ENCODE measurements at places on chromosomes 2 and 18.

- DNase-seq = no peak
Measured at GRCh38 chr2:19228715-19229114, 129.7 kb downstream of the OSR1 start.

- DNase-seq = no peak
Measured at GRCh38 chr2:211868996-211869533, 669.5 kb downstream of the ERBB4 start.

GRCh38 chr2:224869601-224870233, 153.6 kb upstream of the CCDC195 start:
- DNase-seq = no peak

GRCh38 chr2:145593991-145594614, 1074.2 kb upstream of the ZEB2 start:
- no peak for DNase-seq

GRCh38 chr18:476251-476664, 24.2 kb downstream of the COLEC12 start:
- DNase-seq = no peak

GRCh38 chr18:45164551-45164950, 450.7 kb upstream of the SLC14A2 start:
- DNase-seq = no peak

- no peak for DNase-seq
Measured at GRCh38 chr2:44109166-44109565, 59.5 kb upstream of the PPM1B start.

GRCh38 chr2:119059287-119059686, 99.3 kb downstream of the C1QL2 start:
- DNase-seq = no peak

GRCh38 chr2:36707050-36707449, 10.5 kb downstream of the VIT start:
- no peak for DNase-seq

DNA sequence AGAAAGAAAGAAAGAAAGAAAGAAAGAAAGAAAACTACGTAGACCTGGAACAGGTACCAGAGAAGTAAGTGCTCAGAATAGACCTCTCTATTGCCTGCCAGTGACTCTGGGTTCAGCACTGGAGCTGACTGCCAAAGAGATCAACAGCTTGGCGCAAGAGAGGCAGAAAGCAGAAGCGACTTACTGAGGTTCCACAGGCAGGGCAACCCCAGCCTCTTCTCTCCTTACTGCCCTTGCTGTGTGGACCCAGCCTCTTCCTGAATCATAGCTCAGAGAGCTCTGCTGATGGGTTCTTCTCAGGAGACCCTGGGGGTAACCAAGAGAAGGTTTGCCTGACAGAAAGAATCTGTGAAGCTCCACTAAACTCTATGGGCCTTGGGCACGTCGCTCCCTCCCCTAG, 7.1 kb downstream of the CAPN13 start:
- DNase-seq = no peak

- DNase-seq = no peak
Measured at GRCh38 chr2:73828389-73828817, 358 bp upstream of the STAMBP start.

DNA sequence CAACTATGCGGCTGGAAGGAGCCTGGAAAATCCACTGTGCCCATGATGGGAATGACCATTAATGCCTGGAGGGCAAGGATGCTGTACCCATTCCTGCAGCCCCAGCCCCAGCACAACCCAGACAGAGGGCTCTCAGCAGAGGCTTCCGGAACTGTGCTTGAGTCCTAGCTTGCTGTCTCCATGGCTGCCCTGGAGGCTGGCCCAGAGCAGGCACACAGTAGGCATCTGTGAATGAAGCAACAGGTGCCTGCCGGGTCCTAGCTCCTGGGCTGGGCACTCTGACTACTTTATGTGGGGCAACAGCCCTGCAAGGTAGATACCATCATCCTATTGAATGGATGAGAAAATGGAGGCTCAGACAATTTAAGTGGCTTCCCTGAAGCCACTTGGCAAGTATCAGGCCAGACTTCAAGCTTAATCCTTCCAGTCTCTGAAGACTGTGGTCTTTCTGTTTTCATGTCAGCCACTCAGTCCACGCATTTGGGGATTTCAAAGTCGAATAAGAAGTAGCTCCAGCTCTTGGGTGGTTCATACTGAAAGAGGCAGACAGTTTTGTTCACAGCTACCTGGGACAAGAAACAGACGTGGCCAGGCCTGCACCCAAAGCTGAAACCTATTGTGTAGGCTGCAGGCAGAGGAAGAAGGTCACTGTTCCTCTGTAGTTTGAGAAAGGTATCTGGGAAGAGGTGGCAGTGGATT, 237.5 kb downstream of the ZBTB7C start:
- no peak for DNase-seq

GRCh38 chr2:177474301-177474700, 81.7 kb downstream of the AGPS start:
- DNase-seq = no peak

GRCh38 chr2:140657657-140658056, 1473.2 kb downstream of the LRP1B start:
- DNase-seq = no peak

GRCh38 chr18:79234438-79234837, 161.3 kb upstream of the NFATC1 start:
- DNase-seq = no peak

- no peak for DNase-seq
Measured at GRCh38 chr18:30381826-30382225, 660.7 kb downstream of the DSC3 start.

DNA sequence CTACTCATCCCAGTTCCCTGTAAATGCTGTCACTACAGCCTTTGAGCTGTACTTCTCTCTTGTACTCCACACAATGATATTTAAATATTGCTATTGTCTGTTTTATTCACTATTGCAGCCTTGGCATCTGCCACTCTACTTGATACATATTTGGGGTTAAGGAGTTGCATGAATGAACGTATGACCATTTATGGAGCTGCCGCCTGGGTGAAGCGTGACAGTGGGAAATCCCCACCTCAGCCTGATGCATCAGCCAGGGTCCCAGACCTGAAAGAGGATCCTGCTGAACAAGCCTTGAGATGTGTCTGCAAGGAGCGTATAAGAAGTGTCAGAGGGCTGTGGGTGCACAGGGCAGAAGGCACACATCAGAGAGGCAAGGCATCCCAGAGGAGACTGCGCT, 39.1 kb downstream of the MRPL35 start:
- DNase-seq = no peak
